ENCODE measurements at places on chromosomes 3 and 15. TPM values are rescaled to one million over a fixed set of nuclear protein-coding genes. Genes with fewer than 3 reads are reported as not detected.

DNA sequence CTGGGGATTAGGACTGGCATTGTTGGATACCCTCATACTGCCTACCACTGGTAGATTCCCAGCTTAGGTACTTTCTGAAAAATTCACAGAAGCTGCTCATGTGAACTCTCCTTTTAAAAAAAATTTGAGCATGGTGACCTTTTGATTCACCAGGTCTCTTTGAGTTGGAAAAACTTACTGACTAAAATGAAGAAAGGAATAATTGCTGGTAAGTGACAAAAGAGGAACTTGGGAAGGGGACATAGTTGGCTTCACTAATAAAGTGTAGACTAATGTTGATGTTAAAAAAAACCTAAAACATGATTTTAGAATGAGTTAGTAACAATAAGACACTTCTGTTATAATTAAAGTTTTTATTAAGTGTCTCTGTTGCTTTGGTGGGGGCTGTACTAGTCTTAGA lies 8.6 kb downstream of the VPS8 start:
- no peak for DNase-seq

DNA sequence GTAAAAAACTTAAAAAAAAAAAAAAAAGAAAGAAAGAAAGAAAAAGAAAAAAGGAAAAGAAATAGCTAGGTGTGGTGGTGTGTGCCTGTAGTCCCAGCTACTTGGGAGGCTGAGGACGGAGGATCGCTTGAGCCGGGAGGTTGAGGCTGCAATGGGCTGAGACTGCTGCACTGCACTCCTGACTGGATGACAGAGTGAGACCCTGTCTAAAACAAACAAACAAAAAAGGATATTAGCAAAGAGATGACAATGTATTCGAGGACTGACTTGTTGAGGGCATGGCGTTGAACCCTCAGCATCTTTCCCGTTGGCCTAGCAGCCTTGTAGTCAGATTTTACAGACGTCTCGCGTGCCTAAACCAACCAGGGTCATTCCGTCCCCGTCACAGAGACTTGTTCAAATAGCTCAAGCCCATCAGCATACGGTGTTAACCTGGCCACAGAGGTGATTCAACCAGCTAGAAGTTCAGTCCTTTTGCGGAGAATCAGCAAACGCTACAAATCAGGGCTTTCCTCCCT lies 528 bp upstream of the NIT2 start:
- DNase-seq, result no peak

DNA sequence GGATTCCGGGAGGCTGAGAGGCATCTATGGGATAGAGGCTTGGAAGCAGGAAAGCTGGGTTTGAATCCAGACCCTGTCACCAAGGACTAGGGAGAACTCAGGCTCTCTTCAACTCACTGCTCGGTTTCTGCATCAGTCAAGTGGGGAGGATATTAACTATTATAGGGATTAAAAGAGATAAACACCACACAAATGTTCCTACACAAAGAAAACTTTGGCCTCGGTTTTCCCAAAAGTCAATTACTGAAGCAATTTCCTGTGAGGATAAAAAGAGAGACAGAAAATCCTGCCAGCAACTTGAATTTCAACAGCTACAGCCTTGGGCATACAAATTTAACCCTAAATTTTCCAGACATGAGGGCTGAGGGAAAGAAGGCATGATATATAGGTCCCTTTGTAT lies 36.0 kb downstream of the ITGB5 start:
- DNase-seq, result no peak

DNA sequence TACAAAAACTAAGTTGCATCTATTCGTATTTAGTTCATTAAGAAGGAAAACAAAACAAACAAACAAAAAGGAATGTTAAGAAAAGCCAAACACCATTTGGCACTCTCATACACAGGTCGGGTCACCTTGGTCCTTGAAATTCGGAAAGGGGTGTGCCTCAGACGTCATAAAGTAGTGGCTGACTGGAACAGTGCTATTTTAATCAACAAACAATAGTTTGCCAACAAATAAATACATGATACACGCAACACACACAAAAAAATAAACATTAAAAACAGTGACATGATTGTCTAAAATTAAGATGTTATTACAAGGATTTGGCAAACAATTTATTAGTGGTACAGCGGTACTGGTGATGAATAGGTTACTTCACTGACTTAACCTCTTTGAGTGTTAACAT lies 579.6 kb downstream of the MECOM start:
- no peak for DNase-seq

GRCh38 chr15:68786753-68787152 lies 33.9 kb downstream of the ANP32A start:
- DNase-seq, result no peak

GRCh38 chr3:137165117-137165806 lies 207.5 kb downstream of the IL20RB start:
- peak; percentile 59 for DNase-seq

DNA sequence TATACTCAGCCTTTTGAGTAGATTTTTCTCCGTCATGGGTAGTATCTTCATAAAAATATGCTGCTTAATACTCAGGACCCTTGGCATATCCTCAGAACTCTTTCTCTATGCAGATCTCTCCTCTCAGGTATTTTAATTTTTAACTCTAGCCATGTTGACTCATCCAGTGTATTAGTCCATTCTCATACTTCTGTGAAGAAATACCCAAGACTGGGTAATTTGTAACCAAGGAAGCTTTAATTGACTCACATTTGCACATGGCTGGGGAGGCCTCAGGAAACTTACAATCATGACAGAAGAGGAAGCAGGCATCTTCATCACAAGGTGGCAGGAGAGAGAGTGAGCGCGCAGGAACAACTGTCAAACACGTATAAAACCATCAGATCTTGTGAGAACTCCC lies 129.3 kb upstream of the CD96 start:
- DNase-seq, result no peak

DNA sequence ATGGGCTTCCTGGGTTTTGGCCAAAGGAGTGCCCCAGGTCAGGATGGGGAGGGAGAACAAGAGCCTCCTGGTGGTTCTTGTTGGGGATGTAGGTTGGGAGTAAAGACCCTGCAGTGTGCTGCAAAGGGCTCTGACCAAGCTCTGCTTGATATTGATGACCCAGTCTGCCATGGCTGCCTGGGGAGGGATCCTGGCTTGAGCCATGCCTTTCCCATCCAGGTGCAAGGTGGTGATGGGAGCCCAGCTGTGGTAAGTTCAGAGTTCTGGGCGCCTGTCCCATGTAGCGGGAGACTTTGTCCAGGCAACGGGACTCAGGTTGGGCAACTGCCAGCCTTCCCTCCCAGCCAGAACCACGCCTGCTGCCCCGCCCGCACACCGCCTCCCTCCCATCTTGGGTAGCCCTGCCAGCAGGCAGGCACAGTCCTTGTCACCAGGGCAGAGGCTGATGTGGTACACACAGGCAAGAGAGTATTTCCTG lies 2.6 kb downstream of the GNAI2 start:
- DNase-seq, result peak; percentile 62

GRCh38 chr15:83164771-83165404 lies 42.7 kb downstream of the HDGFL3 start:
- no peak for DNase-seq

GRCh38 chr3:12423918-12424630 lies 60.2 kb upstream of the TSEN2 start:
- DNase-seq, result no peak

GRCh38 chr3:11283139-11283475 lies 10.9 kb downstream of the ATG7 start:
- no peak for DNase-seq

The BTLA gene
- not detected for total RNA-seq

The ALG1L2 gene
- not detected for total RNA-seq

The WDR49 gene
- 1.1 TPM for total RNA-seq

The SMCO1 gene
- total RNA-seq, result not detected

The ZNF770 gene
- 41.7 TPM for total RNA-seq

The PLCL2 gene
- total RNA-seq, result 0.37 TPM

The LRTM1 gene
- not detected for total RNA-seq

All from mammary epithelial cell (primary cell).